HFFc6 (cell line): ENCODE measurements at places on chromosomes 11 and 22. TPM values are rescaled to one million over a fixed set of nuclear protein-coding genes. Genes with fewer than 3 reads are reported as not detected.

The ZC3H12C gene
- 3.3 to 6.4 TPM (median 3.5 TPM) in 3 replicates for total RNA-seq

- no peak overlapping the region for H3K27ac ChIP-seq
- H3K4me3 ChIP-seq: no peak overlapping the region
- H3K27me3 ChIP-seq: no peaks in the 10 kb centered on the region
- H3K36me3 ChIP-seq: no peaks in the 10 kb centered on the region
- H3K4me1 ChIP-seq: no peaks in the 10 kb centered on the region
Measured at GRCh38 chr11:24531528-24531927, 34.7 kb downstream of the LUZP2 start.

The RTN3 gene
- total RNA-seq: 125 to 134 TPM (median 132 TPM) in 3 replicates

The C11orf87 gene
- total RNA-seq: 0.09 to 0.40 TPM in 2 of 3 replicates, not detected in the other

DNA sequence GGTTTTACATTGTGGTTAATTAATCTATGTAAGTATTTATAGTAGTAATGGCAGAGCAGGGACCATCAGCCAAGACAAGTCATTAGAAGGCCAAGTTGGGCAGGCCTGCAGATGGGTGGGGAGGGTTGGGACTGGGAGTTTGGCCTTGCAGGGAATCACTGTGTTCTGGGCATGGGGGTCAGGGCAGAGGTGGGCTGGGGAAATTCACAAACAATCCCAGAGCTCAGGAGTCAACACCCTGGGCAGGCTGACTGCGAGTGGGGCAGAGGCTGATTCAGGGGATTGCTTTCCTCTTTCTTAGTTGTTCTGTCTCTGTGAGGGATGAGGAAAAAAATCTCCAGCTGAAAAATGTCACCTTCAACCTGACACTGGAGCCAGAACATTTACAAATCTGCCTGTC lies 322.5 kb downstream of the NTM start:
- H3K4me1 ChIP-seq: peaks cover 56% of the 10 kb centered on the region
- no peak overlapping the region for H3K4me3 ChIP-seq
- no peaks in the 10 kb centered on the region; the same call in 1 of the 2 replicates for H3K36me3 ChIP-seq
- no peak for DNase-seq
- no peak overlapping the region for H3K27ac ChIP-seq
- H3K27me3 ChIP-seq: peaks cover 7% of the 10 kb centered on the region; the same call in 1 of the 2 replicates

GRCh38 chr11:10866893-10867331 lies 9.1 kb upstream of the ZBED5 start:
- H3K27me3 ChIP-seq: no peaks in the 10 kb centered on the region
- peak; percentile 68 for DNase-seq
- peaks cover 51% of the 10 kb centered on the region for H3K4me1 ChIP-seq
- peak overlapping the region; percentile 75 for H3K27ac ChIP-seq
- peaks cover 7% of the 10 kb centered on the region for H3K36me3 ChIP-seq

The OR2AG2 gene
- 0.08 to 0.28 TPM (median 0.12 TPM) in 3 replicates for total RNA-seq

- no peaks in the 10 kb centered on the region; the same call in 1 of the 2 replicates for H3K36me3 ChIP-seq
- peak overlapping the region; percentile 71 for H3K4me3 ChIP-seq
- DNase-seq: peak; percentile 84
- peaks cover 82% of the 10 kb centered on the region for H3K4me1 ChIP-seq
Measured at GRCh38 chr22:24289114-24289513, 18.5 kb downstream of the SPECC1L start.

- H3K27ac ChIP-seq: no peak overlapping the region
- DNase-seq: no peak
- no peaks in the 10 kb centered on the region for H3K27me3 ChIP-seq
Measured at GRCh38 chr11:14331476-14332136, 27.4 kb downstream of the RRAS2 start.

The GLB1L2 gene
- total RNA-seq: not detected in 3 replicates

The OR10A2 gene
- not detected in 3 replicates for total RNA-seq

GRCh38 chr11:125591649-125592304 lies 875 bp upstream of the STT3A start:
- H3K4me3 ChIP-seq: peak overlapping the region; percentile 96
- DNase-seq: peak; percentile 1
- H3K4me1 ChIP-seq: peaks cover 51% of the 10 kb centered on the region
- H3K27me3 ChIP-seq: no peaks in the 10 kb centered on the region; the same call in 1 of the 2 replicates
- H3K36me3 ChIP-seq: peaks cover 20% of the 10 kb centered on the region
- peak overlapping the region; percentile 99 for H3K27ac ChIP-seq

DNA sequence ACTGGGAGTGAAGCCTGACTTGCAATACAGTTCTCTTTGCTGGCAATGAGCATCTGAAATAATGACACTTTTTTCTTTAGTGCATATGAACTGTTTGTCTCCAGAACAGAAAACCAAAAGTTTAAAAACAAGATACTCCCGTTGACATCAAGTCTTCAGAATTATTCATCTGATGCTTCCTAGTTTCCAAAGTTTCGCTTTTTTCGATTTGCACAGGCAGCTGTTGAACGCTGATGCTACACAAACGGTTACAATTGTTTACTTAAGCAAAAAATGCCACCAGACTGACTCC lies 612 bp upstream of the BIRC2 start:
- H3K4me3 ChIP-seq: peak overlapping the region; percentile 93
- H3K4me1 ChIP-seq: peaks cover 66% of the 10 kb centered on the region
- DNase-seq: no peak
- peak overlapping the region; percentile 100 for H3K27ac ChIP-seq
- peaks cover 37% of the 10 kb centered on the region for H3K36me3 ChIP-seq

The TIGD3 gene
- total RNA-seq: 0.18 TPM in 1 of 3 replicates, not detected in the others

- no peak for DNase-seq
- peak overlapping the region; percentile 85 for H3K27ac ChIP-seq
- no peaks in the 10 kb centered on the region; the same call in 1 of the 2 replicates for H3K36me3 ChIP-seq
- peak overlapping the region; percentile 65 for H3K4me3 ChIP-seq
- peaks cover 2% of the 10 kb centered on the region; the same call in 1 of the 2 replicates for H3K27me3 ChIP-seq
- H3K4me1 ChIP-seq: peaks cover 48% of the 10 kb centered on the region
Measured at GRCh38 chr11:47524291-47524874, 28.5 kb downstream of the CELF1 start.

The CHRNA10 gene
- 0.32 to 0.67 TPM (median 0.48 TPM) in 3 replicates for total RNA-seq

DNA sequence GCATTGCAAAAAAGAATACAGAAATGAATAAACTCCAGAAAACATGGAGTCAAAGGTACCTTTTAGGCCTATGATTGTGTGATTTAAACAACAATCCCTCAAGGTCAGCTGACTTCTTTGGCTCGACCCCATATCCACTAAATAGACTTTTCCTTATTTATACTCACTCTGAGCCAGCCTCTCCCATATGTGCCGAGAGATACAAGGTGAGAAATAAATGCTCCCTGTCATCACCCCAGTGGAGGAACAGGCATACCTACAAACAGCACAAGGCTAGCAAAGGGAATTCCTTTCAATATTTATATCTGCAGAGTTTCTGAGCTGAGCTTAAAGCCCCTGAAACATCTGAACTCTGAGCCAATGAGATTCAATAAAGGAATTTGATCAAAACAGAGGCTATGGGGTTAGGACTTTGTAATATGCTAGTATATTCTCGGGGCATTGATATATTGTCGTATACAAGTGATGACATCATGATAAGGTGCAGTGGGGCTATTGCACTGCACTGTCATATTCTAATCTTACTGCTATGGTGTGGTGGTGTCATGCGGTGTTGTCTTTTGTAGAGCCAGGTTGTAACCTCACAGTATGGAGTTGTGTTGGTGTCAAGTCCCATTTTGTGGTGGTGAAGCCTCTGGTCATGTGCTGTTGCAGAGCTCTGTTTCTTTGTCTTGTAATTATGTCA lies 56.0 kb upstream of the GALNT18 start:
- H3K36me3 ChIP-seq: no peaks in the 10 kb centered on the region
- H3K27ac ChIP-seq: no peak overlapping the region
- H3K27me3 ChIP-seq: peaks cover 33% of the 10 kb centered on the region

GRCh38 chr11:100269516-100269915 lies 417.6 kb upstream of the ARHGAP42 start:
- H3K4me1 ChIP-seq: no peaks in the 10 kb centered on the region
- no peak for DNase-seq
- 0 out of 2 replicates have a peak, but pooled peaks cover 4% of the 10 kb centered on the region for H3K36me3 ChIP-seq
- H3K4me3 ChIP-seq: no peak overlapping the region
- H3K27me3 ChIP-seq: no peaks in the 10 kb centered on the region; the same call in 1 of the 2 replicates

GRCh38 chr11:32344946-32345345 lies 90.4 kb downstream of the WT1 start:
- peaks cover 14% of the 10 kb centered on the region for H3K27me3 ChIP-seq
- H3K27ac ChIP-seq: no peak overlapping the region
- H3K36me3 ChIP-seq: no peaks in the 10 kb centered on the region

DNA sequence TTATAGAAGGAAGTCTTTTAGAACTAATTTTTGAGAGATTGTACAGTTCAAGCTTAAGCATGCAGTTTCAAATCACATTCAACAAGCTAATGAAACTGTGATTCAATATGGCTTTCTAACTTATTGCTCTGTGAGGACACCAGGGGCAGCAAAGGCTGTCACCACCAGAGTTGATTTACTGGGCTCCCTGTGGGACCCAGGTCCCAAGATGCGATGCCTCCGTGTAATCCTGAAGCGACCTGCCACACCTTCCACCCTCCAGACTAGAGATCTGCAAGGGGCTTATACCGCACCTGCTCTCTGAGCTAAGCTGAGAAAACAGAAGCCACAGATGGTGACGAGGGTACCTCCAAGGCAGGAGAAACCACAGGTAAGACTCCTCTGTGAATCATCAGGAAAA lies 918 bp upstream of the OR51Q1 start:
- H3K4me3 ChIP-seq: no peak overlapping the region
- H3K27me3 ChIP-seq: peaks cover 2% of the 10 kb centered on the region
- no peak for DNase-seq
- no peaks in the 10 kb centered on the region for H3K4me1 ChIP-seq

The C11orf52 gene
- total RNA-seq: 0.33 to 0.74 TPM (median 0.35 TPM) in 3 replicates

The WNT7B gene
- 0.26 TPM in 1 of 2 replicates, not detected in the other for total RNA-seq

GRCh38 chr11:15159085-15159484 lies 44.4 kb downstream of the INSC start:
- H3K4me1 ChIP-seq: peaks cover 60% of the 10 kb centered on the region
- H3K4me3 ChIP-seq: no peak overlapping the region; the same call in 1 of the 2 replicates
- H3K27me3 ChIP-seq: no peaks in the 10 kb centered on the region; the same call in 1 of the 2 replicates
- peak; percentile 31 for DNase-seq
- H3K36me3 ChIP-seq: no peaks in the 10 kb centered on the region
- H3K27ac ChIP-seq: peak overlapping the region; percentile 91

DNA sequence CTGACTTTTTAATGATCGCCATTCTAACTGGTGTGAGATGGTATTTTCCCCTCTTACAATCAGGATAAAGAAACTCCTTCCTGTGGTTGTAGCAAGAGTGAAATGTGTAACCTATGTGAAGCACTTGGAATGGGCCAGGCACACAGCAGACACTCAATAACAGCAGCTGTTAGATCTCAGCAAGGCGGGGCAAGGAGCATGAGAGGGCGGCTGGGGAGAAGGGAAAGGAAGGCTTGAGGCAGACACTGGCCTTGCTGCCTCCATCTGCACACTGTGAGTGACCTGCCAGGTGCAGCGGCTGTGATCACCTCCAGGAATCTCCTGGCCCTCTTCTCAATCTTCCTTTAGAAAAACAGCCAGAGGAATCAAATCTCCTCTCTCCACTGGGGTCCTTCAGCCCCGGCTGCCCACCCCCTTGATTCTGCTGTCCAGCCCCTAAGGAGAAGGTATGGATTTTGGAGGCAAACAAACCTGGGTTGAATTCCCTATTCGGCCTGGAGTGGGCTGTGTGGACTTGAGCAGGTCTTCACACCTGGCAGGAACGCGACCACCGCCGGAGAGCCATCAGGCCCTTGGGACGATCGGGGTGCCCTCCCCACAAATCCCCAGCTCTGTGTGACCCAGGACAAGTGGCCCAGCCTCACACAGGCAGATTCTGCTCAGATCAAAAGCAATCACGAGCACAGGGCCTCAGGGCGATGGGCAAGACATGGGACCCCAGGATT lies 49.0 kb downstream of the RPUSD4 start:
- peaks cover 18% of the 10 kb centered on the region for H3K27me3 ChIP-seq
- H3K36me3 ChIP-seq: no peaks in the 10 kb centered on the region
- no peak overlapping the region for H3K27ac ChIP-seq
- peaks cover 11% of the 10 kb centered on the region for H3K4me1 ChIP-seq

DNA sequence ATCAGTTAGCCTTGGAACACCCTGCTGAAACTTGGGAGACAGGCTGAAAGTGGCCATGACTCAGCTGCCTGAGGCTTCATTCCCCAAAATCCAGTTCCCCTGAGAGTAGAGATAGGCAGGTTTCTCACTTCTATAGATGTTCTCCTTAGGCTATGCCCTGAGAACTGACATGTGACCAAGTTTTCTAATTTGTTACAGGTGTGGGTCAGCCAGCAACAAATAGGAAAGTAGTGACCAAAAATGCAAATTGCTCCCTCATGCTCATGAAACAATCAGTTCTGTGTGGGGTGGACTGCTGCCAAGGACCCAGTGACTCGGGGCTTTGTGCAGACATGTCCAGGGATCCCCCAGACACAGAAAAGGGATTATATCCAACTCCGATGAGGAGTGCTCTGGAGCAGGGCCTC lies 7.3 kb upstream of the CCDC15 start:
- peak overlapping the region; percentile 76 for H3K27ac ChIP-seq
- peaks cover 8% of the 10 kb centered on the region for H3K36me3 ChIP-seq
- H3K4me3 ChIP-seq: no peak overlapping the region
- peaks cover 14% of the 10 kb centered on the region for H3K4me1 ChIP-seq
- peak; percentile 33 for DNase-seq

GRCh38 chr11:65426839-65427690 lies 4.5 kb downstream of the NEAT1 start:
- H3K4me1 ChIP-seq: peaks cover 62% of the 10 kb centered on the region
- H3K27ac ChIP-seq: peak overlapping the region; percentile 98
- peaks cover 99% of the 10 kb centered on the region for H3K27me3 ChIP-seq
- DNase-seq: peak; percentile 88
- H3K4me3 ChIP-seq: peak overlapping the region; percentile 99

- DNase-seq: no peak
- no peak overlapping the region for H3K4me3 ChIP-seq
- no peak overlapping the region for H3K27ac ChIP-seq
- peaks cover 6% of the 10 kb centered on the region for H3K4me1 ChIP-seq
- H3K27me3 ChIP-seq: peaks cover 61% of the 10 kb centered on the region
- no peaks in the 10 kb centered on the region for H3K36me3 ChIP-seq
Measured at GRCh38 chr11:61587541-61587941, 6.7 kb upstream of the SYT7 start.

The NPTXR gene
- 1.4 to 4.7 TPM (median 4.5 TPM) in 3 replicates for total RNA-seq

DNA sequence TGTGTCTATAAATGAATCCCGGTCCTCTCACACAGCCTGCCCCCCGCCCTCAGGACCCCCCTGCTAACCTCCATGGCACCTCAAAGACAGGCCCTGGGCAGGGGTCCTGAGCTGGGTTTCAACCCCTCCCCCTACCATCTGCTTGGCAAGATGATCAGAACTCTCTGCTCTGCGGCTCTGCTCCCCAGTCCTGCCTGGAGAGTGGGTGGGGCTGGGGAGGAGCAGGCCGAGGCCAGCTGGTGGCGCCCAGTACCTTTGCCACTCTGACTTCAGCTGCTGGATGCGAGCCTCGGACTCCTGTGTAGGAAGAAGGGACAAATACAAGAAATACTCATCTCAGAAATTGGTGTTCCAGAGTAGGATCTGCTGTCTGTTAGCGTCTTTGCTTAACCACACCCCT lies 15.0 kb downstream of the SUN2 start:
- no peak overlapping the region for H3K4me3 ChIP-seq
- no peak for DNase-seq
